ENCODE measurements at places on chromosomes 6 and 20.

DNA sequence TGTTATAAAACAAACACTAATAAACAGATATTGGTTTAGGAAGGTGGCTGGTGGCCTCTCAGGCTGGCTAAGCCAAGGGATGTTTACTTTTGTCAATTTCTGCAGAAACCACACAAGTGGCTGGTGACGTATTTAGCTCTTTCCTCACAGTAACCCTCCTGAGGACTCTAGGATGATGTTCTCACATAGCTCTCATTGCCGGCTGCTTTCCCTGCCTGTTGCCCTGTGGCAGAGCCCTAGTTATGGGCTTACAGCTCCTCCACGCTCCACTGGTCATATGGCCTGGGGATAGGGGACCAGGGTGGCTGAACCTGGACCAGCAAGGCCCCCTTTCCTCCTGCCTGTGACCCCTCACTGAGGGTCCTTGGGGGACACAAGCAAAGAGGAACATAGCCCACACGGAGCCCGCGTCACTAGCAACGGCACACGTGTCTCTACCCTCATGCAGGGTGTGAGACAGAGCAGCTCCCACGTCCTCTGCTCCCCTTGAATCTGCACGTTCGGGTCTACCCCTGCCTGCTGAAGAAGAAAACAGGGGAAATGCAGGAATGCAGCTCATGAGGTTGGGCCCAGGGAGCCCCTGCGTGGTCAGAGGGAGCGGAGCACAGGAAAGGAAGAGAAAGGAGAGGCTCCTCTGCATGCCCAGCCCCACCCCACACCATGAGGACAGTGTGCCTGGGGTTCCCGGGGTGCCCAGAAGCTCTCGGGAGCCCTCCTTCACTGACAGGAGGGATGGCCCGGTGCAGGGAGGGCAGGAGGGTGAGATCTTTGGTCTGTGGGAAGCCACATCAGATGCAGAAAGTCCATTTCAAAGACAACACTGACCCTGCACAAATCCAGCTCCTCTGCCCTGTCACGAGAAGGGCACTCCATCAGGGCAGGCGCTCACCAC, 13.9 kb downstream of the RAMACL start:
- DNase-seq, result no peak

GRCh38 chr6:71410681-71411080, 122.1 kb downstream of the OGFRL1 start:
- DNase-seq, result no peak

DNA sequence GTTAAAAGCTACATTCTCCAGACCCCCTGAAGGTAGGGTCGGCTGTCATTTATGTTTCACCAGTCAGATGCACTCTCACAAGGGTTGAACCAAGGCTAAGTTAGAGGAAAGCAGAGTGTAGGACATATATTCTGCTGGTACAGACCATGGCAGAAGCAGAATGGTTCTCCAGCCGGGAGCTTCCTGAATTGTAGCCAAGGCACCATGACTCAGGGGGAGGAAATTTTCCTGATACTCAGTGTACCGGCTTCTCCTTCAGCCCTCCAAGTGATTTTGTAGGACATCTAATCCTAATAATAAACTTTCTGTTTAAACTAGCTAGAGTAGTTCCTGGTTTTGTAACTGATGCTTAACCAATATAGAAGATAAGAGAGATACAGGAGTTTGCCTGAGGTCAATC, 14.2 kb upstream of the SLPI start:
- no peak for DNase-seq

- DNase-seq, result no peak
These were observed 712 bp downstream of the ABHD16A start for GRCh38 chr6:31702405-31702818.

DNA sequence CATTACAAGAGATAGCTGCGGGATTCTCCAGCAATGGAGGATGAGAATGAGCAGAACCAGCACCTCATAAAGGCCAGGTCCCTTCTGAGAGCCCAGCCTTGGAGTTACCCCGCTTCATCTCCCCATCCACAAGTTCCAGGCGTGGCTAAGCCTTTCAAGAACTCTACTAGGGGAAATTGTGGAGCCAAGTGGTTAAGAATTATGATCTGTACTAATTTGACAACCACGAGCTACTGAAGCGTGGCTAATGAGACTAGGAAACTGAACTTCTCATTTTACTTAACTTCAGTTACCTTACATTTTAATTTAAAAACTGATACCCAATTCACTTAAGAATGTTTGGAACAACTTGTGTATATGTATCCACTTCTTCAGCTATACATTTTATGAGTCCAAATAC, 401.0 kb downstream of the PTPRT start:
- DNase-seq, result no peak

DNA sequence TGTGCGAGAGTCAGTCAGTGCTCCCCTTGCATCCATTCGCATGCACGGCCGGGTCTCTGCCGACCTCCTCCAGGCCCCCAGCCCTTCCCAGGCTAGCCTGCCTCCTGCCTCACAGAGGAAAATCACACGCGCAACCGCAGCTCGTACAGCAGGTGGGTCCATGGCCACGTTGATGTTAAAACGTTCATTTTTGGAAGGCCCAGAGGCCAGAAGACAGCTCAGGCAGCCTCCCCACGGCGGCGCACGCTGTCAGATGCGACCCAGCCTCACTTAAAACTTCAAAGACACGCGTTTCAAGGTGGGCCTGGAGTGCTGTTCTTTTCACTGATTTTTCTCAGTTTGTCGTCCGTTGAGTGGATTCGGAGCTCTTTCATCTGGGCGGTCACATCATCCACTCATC, 276.5 kb downstream of the SMOC2 start:
- DNase-seq, result no peak

- DNase-seq, result no peak
These were observed 10.0 kb upstream of the BTBD9 start for GRCh38 chr6:38649744-38650143.

All from anterior cingulate cortex (tissue), 58 donors.